Cardiac ventricle fibroblast (primary cell): ENCODE measurements at places on chromosomes 12 and 14. TPM values are rescaled to one million over a fixed set of nuclear protein-coding genes. Genes with fewer than 3 reads are reported as not detected.

Gene LIN7A
- total RNA-seq: 7.1 and 14.1 TPM in 2 replicates

Gene FUT8
- 86.1 and 87.5 TPM in 2 replicates for total RNA-seq

Gene SPIC
- total RNA-seq: not detected in 2 replicates

Gene IL26
- total RNA-seq: not detected in 2 replicates

Gene KRT7
- 3.4 and 6.3 TPM in 2 replicates for total RNA-seq

Gene RIC8B
- total RNA-seq: 6.0 and 9.7 TPM in 2 replicates

Gene STXBP6
- 5.4 and 6.3 TPM in 2 replicates for total RNA-seq

Gene TAS2R8
- total RNA-seq: not detected in 2 replicates

Gene VSX2
- not detected in 2 replicates for total RNA-seq

Gene FGF23
- total RNA-seq: not detected in 2 replicates

Gene TAMALIN
- total RNA-seq: 16.6 and 19.0 TPM in 2 replicates
